ENCODE measurements at places on chromosomes 6 and 20.

DNA sequence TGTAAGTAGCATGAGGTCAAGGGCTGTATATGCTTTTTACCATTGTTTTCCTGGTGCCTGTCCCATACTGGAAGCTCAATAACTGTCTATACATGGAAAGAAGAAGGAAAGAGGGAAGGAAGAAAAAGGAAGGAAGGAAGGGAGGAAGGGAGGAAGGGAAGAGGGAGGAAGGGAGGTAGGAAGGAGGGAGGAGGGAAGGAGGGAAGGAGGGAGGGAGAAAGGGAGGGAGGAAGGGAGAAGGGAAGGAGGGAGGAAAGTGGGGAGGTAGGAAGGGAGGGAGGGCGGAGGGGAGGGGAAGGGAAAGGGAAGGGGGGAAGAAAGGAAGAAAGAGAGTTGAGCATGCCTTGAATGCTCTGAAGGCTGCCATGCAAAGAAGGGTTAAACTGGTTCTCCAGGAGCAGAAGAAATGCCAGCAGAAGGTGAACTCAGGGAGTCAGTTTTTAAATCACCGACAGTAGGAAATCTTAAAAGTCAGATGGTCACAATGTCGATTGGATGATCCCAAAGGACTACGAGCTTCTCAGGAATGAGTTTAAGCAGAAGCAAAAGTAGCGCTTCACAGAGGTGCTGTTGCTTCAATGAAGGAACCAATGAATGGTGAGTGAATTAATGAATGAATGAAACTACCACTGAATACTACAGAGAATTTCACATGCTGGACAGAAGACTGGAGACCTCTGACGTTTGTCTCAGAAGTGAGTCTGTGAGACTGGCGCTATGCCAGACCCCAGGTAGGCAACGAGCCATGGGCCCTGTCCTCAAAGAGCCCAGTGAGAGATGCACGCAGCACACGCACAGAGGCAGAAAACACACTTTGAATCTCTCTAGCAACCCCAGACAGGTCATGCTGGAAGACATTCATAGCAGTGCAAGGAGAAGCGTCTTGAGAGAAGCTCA, 117.6 kb downstream of the MRPL14 start:
- no peak for DNase-seq

- DNase-seq: no peak
These were observed 23.8 kb downstream of the TMEM74B start for GRCh38 chr20:1160991-1161390.

DNA sequence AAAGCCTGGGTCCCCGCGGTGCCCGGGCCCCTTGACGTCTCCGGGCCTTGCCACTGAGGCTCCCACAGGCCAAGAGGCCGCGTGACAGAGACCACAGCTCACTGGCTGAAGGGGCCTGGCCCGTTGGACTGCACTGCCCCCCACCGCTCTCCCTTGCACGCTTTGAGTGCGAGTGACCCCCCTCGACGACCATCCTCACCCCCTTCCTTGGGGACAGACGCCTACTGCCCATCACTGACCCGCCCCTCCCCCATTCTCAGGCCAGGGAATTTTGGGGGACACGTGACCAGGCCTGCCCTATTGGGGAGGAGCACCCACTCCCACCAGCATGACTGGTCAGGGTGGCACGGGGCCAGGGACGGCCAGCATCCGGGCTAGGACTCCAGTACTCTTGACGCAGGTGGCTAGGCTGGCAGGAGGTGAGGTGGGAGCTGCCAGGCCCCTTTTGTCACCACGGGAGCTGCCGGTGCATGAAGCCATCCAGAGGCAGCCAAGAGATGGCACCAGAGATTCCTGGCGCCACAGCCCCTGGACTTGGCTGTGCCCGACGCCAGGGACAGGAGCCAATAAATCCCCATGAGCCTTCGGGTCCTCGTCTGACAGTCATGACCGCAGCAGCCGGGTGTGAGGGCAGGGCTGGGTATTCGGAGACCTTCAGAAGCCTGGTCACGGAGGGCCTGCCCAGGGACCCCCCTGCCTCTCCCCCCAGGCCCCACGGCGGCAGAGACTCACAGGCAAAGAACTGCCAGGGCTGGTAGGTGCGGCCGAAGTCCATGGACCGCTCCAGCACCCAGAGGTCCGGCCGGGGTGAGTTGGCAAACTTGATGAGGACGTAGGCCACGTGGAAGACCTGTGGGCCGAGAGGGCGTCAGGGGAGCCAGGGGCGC, 14.5 kb downstream of the LAMA5 start:
- peak; percentile 50 for DNase-seq

DNA sequence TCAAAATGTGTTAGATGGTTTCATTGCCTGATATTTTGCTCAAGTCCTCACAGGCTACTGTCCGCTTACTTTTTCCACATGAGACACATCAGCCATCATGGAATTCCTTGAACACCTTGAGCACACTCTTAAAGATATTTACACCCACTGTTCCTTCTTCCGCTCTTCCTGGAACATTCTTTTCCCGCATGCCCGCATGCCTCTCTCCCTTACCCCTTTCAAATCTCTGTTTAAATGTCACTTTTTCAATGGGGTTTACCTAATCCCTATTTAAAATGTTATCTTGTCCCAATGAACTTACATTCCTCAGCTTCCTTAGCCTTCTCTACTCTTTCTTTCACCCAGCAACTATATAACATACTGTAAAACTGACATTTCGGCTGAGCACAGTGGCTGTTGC, 503.3 kb upstream of the PTCHD4 start:
- DNase-seq: no peak

DNA sequence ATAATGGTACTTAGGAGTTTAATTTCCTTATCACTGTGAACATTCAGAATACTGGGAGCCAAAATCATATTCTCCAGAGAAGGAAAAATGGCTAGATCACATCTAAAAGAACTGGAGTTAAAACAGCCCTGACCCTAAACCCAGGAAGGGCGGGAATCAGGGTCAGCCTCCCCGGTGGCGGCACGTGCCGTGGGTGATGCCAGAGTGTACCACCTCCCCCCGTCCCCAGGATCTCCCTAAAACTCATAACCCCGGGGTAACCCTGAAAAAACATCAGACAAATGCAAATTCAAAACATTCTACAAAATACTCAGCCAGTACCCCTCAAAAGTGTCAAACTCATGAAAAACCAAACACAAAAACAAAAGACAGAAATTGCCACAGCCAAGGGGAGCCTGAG, 148.3 kb downstream of the DLL1 start:
- no peak for DNase-seq

- no peak for DNase-seq
These were observed 66.5 kb upstream of the RNF146 start for GRCh38 chr6:127200114-127200513.

GRCh38 chr20:48107560-48107959, 322.3 kb upstream of the SULF2 start:
- no peak for DNase-seq

DNA sequence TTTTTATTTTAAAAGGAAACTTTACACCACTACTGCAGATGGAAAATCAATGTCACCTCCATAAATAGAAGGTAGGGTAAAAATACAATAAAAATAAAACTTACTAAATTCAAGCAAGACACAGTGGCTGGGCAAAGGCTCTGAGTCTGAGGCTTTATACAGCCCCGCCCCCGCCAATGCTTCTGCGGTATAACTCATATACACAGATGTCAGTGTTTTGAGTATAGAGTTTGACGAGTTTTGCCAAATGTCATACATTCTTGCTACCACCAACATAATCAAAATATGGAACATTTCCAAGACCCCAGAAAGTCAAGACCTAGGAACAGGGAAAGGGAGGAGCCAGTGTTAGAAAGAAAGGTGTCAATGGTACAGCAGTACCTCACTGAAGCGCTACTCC, 12.8 kb downstream of the NFATC2 start:
- no peak for DNase-seq
